NCI-H2081 (cell line): ENCODE measurements at places on chromosomes 6 and 20.

DNA sequence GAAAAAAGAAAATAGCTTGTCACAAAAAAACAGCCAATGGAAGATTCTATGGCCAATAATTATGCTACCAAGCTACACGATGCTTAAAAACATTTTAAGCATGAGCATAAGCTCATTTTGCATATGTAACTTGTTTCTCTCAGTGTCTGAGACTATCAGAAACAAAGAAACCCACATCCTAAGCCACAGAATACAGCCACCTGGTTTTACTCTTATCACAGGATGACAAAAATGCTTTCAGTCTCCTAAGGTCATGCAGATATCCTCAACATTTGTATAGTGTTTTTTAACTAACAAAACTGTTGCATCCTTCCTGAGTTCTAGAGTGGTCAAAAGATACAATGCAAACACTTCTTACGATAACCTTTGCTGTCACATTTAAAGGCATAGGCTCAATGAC, 172.1 kb upstream of the RUNX2 start:
- no peak for DNase-seq

GRCh38 chr20:25005661-25006060, 13.1 kb upstream of the APMAP start:
- DNase-seq = no peak

GRCh38 chr6:167140589-167141474, 16.9 kb downstream of the GPR31 start:
- no peak for DNase-seq

- DNase-seq = peak; percentile 58
Measured at GRCh38 chr6:33700391-33701050, 11.0 kb downstream of the UQCC2 start.

DNA sequence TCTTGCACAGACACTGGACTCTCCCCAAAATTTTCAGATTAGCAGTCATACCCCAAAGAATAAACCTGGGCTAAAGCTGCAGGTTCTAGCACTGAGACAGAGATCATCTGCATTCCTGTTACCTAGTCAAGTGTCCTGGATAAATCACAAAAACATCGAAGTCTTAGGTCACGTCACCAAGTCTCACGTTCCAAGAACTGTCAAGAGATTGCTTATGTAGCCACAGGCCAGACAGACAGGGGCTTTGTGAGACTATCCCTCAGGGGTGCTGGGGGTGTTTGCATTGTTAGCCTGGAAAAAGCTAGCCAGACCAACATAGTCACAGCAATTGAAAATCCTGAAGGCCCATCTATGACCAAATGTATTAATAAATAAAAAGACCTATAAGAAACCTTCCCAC, 243.1 kb upstream of the PREP start:
- no peak for DNase-seq

- no peak for DNase-seq
Measured at GRCh38 chr6:26008470-26008869, 45.9 kb downstream of the TRIM38 start.

DNA sequence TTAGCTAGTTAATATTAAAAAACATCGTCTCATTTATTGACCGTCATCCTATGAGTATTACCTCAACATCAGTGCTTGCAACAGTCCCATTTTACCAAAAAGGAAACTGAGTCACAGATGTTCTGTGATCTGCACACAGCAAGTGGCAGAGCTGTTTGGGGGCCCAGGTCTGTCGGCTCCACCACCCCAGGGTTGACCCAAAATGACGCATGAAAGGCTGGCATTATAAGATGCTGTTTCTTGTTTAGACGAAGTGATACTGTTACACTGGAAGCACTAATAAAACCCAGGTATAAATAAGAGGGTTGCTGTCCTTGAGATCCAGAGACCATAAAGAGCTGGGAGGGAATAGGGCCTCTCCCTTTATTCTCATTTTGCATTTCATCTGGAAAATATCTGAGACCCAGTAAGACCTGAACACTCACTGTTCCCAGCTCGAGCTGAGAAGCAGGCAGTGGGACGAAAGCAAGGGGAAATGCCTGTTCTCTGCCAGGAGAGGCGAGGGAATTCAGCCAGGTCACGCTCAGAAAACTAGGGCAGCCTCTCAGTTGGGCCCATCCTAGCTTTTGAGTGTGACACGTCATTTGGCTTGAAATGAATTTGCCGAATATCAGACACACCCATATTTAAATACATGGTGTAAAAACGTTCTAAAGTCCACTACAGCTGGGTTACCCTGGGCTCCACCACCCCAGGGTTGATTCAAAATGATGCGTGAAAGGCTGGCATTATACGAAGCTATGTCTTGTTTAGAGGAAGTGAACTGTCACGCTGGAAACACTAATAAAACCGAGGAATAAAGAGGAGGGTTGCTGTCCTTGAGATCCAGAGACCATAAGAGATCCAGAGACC, 1.4 kb upstream of the MICAL1 start:
- DNase-seq = no peak

- no peak for DNase-seq
Measured at GRCh38 chr20:533526-533925, 10.1 kb downstream of the CSNK2A1 start.

GRCh38 chr20:10423735-10424134, 10.3 kb downstream of the MKKS start:
- no peak for DNase-seq

DNA sequence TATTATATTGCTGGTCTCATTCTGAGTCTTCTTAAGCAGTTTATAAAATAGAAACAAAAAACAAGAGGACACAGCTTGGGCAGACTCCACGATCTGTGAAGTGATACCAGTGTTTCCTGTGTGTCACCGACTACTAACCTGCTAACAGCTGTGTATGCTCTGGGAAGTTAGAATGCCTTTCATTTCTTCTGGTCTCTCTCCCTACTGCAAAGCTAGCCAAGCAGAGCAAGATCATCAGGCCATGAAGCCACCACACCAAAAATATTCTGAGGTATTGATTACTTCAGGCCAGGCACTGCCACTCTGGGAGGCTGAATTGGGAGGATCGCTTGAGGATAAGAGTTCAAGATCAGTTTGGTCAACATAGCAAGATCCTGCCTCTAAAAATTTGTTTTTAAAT, 46.9 kb upstream of the SMIM29 start:
- no peak for DNase-seq

DNA sequence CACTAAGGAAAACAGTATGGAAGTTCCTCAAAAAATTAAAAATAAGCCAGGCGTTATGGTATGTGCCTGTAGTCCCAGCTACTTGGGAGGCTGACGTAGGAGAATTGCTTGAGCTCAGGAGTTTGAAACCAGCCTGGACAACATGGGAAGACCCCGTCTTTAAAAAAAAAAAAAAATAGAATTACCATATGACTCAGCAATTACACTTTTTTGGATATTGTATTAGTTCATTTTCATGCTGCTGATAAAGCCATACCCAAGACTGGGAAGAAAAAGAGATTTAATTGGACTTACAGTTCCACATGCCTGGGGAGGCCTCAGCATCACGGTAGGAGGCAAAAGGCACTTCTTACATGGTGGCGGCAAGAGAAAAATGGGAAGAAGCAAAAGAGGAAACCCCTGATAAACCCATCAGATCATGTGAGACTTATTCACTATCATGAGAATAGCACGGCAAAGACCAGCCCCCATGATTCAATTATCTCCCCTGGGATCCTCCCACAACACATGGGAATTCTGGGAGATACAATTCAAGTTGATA, 10.8 kb upstream of the SMIM29 start:
- DNase-seq = no peak

DNA sequence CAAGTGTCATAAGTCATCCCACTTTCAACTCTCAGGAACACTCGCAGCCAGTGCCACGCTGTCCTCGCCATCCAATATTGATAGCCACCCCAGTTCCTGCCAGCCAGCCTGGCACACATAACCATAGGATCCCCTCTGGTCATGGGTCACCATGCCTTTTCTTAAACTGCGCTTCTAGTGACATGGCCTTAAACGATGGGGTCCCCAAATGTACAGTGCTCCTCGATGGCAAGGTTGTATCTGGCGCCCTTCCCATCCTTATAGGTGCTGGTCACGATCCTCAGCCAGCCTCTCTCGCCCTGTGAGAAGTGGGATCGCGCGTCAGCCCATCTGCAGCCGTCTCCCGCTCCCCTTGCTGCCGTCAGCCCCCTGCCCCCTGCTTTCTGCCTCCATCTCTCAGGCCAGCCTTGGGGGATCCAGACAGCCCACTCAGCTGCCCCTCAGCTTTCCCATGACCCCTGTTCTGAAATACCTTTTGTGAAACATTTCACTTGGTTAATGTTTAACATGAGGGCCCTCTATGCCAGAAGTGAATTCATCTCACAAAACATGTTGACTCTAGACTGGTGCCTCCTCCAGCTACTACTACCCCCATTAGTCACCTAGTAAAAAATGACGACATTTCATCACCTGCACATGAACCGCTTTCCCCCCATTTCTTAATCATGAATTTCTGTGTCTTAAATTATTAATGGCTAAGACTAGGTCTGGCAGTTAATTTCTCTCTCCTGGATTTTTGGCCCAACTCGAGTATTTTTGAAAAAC, 11.4 kb downstream of the CTSZ start:
- DNase-seq = no peak

DNA sequence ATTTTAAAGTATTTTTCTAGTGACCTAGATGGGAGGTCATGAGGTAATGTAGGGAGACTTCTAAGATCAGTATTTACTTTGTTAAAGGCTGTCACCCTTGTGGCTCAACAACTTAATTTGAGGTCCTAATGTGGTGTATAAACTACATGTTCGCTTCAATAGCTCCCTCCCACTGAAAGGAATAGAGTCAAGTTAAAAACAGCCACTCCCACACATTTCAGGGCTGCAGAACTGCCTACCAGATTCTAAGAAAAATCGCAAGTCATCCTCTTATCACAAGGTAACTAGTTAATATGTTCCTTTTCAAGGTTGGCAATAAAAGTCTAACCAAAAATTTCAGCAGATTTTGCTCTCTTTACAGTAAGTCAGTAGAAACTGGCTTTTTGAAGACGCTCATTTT, 15.1 kb downstream of the GSTA1 start:
- no peak for DNase-seq

DNA sequence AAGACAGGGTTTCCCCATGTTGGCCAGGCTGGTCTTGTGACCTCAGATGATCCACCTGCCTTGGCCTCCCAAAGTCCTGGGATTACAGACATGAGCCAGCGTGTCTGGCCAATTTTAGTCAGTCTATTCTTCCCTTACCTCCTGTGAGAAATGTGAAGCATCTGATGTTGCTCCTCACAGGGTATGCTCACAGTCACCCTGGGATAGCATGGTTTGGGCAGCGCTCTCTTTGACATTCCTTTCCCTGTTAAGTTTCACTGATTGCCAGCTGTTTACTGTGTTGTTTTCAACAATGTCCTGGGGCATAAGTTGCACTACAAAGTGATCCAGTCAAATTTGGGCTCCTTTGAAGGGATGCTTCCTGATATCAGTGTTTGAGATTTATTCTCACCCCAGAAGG, 13.1 kb downstream of the CDC5L start:
- no peak for DNase-seq

DNA sequence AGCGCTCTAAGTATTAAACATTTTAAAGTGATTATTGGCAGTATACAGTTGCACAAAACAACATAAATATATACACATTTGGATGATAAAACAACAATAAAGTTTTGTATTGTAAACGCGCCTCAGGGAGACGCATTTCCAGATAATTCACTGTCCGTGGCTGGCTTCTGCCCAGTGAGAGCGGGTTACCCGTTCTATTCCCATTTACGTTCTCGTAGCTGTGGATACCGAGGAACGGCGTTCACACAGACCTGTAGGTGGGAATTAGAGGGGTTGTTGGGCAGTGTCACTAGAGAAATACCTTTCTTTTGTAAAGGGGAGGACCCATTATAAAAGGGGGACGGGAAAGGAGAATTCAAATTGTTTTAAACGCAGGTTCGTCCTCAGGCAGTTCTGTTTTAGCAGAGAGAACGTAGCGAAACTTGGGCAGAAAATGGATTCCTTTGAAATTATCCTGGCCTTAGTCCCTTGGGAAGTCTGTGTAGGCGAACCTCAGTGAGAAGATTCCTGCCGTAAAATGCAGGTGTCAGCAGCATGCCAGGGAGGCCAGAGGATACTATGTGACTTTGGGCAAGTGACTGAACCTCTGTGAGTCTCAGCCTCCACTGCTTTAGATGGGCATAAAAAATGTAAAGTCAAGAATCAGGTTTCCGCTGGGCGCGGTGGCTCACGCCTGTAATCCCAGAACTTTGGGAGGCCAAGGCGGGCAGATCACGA, 756 bp downstream of the MTG2 start:
- no peak for DNase-seq

DNA sequence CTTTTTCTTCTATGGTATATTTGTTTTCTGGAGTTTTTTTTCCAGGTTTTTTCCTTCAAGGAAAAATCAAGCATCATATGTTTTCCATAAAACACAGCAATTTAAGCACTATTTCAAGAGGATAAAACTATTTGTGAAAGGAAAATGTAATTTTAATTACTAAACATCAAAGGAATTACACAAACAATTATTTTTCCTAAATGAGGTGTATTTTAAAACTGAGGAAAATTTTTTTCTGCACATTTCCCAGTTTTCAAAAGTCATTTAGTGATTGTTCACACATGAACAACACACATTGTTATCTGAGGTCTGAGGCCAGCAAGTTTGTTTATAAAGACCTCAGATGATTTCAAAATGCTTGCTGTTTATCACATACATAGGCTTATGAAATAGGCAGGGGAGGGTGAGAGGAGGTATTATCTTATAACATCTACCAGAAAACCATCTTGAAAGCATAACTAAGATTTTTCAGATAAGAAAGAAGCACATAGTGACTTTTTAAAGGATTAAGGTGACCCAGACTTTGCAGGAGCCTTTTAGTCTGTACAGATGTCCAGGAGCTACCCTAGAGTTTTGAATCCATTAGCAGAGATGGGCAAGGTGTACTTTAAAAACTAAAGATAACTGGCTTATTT, 381.6 kb downstream of the GJA1 start:
- no peak for DNase-seq

DNA sequence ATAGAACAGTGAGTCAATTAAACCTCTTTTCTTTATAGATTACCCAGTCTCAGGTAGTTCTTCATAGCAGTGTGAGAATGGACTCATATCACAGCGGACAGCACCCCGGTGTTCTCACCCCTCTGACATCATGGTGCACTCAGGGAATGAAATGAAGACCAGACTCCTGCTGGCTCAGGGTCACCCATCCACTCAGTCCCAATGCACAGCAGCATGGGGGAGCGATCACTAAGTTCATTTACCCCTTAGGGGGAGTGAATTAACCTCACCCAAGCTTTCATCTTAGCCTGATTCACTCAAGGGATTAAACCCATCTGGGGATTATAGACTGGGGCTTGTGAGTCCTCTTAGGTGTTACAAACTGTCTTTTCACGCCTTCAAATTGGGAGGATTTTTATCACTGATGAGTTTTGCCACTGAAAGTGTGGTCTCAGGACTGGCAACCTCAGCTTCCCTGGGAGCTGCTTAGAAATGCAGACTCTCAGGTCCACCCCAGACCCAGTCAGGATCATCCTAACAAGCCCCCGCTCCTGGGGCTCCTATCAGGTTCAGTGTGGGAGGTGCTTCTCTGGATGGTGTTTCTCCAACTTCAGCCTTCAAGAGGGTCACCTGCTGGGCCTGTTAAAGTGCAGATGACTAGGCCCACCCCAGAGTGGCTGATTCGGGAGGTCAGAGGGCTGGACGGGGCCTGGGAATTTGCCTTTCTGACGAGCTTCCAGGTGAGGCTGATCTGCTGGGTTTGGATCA, 44.3 kb upstream of the FRMD1 start:
- no peak for DNase-seq

- DNase-seq = no peak
Measured at GRCh38 chr6:38099221-38099620, 279.7 kb downstream of the ZFAND3 start.
